ENCODE measurements at places on chromosomes 7 and 10.

DNA sequence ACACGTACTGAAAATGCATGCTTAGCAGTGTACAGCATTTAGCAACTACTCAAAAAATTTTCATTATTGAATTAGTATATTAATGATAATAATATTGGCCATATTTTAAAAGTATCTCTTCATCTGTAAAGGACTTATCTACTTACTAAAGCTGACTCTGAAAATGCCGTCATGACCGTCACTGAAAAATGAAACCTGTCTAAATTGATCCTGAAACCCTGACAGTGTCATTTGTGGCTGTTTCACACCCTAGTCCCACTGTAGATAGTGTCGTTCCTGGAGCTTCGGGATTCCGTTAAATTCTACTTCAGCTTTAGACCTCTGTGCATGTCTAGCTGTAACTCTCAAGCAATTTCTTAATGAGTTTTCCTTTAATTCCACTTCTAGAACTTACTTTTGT is 35.8 kb upstream of the EZH2 start:
- no peak for DNase-seq

GRCh38 chr7:134925766-134926165 is 60.5 kb upstream of the AGBL3 start:
- DNase-seq: no peak

DNA sequence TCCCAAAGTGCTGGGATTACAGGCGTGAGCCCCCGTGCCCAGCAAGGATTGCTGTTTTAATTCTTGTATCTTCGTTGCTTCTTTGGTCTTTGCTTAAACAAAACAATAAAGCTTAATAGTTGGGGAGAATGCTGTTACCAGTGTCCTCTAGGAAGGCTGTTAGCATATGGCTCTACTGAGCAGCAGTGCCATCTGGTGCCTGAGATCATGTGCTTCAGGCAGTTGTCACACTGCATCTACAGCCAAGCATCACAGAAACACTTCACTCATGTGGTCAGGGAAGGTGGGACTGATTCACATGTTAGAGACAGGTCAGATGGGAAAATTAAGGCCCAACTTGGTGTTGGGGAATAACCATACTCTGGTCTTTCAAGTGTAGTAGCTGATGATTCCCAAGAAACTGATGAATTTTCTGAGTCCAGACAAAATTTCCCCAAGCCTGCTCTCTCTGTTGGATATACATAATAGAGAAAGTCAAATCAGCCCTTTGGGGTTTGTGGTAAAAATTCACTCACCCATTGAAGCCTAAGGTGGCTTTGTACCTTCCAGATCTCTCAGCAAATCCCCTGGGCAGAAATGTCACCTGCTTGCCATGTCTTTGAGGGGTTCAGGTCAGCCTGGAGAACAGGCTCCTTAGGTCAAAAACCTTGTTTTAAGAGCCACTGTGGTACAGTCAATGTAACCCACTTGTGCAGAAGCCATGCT is 28.4 kb downstream of the UBE2D4 start:
- peak; percentile 72 for DNase-seq

GRCh38 chr7:142066536-142066935 is 45.0 kb upstream of the MGAM2 start:
- no peak for DNase-seq

DNA sequence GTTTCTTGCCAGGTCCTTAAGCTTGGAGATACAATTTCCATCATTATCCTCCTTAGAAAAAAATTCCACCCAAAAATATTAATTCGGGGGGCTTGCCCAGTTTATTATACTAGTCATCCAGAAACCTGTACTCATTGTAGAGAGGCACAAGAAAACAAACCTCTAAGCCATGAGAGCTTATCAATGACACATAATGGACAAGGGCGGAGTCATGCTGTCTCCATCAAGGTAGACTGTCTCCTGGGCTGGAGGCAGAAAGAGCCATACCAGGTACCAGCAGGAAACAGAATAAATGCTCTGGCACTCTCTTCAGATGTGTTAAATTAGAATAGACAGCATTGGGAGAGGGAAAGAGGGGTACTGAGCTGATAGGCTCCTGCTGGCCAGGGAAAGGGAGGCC is 69.8 kb upstream of the GSDME start:
- no peak for DNase-seq

DNA sequence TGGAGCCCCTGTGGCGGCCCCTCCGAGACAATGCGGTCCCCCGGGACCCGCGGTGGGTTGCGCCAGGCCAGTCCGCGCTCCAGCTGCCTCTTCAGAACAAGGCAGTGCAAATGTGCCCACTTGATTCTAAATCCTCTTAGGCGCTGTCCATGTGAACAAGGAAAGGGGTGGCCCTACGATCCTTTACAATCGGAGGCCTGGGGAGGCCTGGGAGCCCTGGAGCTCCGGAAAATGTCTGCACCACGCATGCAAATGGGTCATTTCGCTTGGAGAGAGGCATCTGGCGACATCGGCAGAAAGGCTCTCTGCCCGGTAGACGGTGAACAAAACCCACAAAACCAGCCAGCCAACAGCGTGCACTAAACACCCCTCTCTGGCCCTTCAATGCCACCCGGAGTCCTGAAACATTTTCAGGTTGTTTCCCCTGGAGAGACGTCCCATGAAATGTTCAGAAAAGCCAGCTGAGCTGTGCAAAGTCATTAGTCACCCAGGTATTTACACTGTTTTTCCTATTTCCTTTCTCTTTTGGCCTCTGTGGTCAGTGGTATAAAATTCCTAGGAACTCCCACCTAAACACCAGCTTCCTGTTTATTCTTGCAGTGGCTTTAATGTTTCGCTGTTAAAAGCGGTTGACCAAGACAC is 102.8 kb upstream of the ZNF438 start:
- peak; percentile 24 for DNase-seq

DNA sequence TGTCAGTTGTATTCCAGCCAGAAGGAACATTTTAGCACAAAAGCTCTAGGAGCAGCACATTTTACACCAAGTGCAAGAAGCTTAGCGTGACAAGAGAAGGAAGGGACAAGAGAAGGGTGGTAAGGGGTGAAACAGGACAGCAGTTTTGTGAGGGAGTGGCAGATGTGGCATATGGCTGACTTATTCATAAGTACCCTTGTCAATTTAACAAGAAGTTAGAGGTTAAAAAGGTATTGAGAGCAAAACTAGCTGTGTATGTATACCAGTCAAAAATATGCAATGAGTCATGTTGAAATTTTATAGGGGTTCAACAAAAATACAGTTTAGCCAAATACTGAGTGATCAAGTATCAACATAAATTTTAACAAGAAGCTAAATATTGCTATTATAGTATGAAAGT is 561.5 kb upstream of the POT1 start:
- DNase-seq: no peak

DNA sequence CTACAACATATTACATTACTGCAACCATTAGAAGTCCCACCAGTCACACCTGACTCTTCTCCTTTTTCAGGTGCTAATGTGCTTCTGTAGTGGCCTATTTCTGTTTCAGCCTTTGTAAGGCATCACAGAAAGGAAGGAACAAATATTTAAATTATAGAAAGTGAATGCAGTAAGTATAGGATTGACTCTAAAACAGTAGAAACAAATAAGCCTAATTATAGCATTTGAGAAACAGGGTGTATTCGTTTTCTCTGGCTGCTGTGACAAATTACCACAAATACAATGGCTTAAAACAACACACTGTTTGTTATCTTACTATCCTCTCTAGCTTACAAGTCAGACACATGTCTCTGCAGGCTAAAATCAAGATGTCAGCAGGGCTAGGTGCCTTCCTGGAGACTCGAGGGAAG is 69.4 kb downstream of the CCSER2 start:
- no peak for DNase-seq

DNA sequence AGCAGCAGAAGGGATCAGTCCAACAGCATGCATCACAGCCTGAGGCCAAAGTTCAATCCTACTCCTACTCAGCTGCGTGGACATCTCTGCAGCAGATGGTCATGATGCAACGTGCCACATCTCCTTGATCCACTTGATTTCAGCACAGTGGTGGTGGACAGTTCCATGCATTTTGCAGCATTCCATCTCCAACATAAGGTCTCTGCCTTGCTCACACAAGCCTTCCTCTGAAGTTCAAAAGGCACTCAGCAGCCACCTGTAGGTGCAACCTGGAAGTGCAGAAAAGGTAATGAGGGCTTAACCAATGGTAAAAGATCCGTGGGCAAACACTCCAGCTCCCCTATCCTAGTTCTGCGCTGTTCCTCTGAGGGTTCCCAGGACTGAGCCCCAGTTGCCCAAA is 57.5 kb upstream of the CHCHD3 start:
- DNase-seq: peak; percentile 31

DNA sequence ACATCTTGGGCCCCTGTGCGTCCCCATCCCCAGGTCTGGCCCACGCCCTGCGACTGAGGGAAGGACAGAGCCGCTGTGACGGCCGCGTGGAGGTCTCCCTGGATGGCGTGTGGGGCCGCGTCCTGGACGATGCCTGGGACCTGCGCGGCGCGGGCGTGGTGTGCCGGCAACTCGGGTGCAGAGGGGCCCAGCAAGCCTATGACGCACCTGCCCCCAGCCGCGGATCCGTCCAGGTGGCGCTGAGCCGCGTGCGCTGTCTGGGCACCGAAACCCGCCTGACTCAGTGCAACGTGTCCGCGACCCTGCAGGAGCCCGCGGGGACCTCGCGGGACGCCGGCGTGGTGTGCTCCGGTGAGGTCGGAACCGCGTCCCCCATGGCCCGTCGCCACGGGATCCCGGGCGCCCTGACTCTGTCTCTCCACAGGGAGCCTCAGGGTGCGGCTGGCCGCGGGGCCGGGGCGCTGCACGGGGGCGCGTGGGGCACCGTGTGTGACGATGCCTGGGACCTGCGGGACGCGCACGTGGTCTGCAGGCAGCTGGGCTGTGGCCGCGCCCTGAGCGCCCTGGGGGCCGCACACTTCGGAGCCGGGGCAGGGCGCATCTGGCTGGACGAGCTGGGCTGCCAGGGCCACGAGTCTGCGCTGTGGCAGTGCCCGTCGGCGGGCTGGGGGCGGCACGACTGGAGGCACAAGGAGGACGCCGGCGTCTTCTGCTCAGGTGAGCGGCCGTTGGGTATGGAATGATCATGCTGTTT is 5.9 kb downstream of the SCART1 start:
- DNase-seq: no peak

DNA sequence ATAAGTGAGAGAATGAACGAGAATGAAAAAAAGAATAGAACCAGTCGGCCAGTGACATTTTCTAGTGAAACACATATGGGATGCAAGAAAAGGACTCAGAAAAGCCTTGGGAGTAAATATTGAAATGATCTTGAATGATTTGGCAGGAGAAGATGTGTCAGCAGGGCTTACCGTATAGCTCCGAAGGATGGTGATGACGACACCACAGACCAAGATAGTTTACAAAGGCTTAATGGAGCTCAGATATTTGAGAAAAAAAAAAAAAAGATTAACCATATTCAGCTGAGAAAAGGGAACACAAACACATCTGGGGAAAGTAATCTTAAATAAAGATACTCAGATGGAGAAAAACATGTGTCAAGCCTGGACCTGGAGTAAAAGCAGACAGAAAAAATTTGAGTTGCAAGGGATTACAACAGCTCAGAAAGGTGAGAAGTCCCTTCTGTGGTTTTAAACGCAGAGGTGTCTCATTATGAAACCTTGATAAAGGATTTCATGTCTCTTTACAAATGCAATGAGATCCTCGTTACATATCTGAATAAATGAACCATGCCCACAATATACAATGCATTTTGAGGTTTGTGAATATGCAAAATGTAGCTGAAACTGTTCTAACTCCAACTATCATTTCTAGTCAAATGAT is 36.0 kb downstream of the DNAJB9 start:
- DNase-seq: no peak
